ENCODE measurements at places on chromosomes 2 and 18. TPM values are rescaled to one million over a fixed set of nuclear protein-coding genes. Genes with fewer than 3 reads are reported as not detected.

DNA sequence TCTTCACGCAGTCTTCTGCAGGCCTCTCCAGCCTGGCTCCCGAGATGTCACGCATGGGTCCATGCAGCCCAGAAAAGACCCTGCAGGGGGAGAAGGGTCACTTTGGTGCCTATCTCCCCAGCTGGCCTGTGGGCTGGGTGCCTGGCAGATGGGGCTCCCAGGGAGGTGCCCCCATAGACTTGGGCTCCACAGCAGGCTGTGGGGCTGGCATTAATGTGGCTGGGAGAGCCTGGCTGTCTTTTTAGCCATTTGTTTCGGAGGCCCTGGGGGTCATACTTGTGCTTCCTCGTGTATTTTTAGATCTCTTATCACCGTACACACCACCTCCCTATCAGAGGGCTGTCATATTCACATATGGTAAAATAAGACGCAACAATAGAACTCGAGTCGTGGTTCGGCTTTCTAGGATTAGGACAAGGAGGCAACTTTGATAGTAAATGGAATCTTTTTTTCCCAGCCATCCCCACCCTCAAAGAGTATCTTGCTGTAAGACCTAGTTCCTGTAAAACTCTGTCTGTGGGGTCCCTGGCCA is 74.5 kb downstream of the LRRFIP1 start:
- DNase-seq: no peak

DNA sequence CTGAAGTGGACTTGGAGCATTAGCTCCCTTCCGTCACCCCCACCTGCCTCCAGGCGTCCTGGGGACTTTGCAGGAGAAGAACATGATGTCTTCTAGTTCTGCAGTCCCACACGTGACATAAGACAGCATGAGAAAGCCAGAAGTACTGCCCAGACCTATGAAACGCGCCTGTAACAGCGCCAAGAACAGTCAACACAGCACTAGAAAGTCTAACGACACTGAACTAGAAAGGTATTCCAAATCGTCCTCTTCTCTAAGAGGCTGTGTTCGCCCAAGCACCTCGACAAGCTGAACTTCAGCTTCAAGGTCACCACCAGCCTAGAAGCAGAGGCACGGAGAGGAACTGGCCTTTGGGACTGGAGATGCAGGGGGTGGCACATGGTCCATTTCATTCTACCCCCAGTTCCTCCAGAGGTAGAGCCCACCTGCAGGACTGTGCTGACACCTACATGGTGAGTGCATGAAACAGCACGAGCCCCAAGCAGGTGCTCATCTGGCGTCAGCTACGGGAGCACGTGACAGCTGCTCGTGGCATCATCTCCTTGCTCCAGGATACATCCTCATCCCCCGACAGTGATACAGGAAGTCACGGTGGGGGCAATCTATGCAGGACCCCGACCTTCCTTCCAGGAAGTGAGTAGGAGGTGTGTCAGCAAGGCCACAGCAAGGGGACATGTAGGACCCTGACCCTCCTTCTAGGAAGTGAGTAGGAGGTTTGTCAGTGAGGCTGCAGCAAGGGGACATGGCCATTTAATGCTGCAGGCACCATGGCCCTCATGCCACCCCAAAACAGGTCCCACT is 3.7 kb downstream of the HDAC4 start:
- peak; percentile 63 for DNase-seq

DNA sequence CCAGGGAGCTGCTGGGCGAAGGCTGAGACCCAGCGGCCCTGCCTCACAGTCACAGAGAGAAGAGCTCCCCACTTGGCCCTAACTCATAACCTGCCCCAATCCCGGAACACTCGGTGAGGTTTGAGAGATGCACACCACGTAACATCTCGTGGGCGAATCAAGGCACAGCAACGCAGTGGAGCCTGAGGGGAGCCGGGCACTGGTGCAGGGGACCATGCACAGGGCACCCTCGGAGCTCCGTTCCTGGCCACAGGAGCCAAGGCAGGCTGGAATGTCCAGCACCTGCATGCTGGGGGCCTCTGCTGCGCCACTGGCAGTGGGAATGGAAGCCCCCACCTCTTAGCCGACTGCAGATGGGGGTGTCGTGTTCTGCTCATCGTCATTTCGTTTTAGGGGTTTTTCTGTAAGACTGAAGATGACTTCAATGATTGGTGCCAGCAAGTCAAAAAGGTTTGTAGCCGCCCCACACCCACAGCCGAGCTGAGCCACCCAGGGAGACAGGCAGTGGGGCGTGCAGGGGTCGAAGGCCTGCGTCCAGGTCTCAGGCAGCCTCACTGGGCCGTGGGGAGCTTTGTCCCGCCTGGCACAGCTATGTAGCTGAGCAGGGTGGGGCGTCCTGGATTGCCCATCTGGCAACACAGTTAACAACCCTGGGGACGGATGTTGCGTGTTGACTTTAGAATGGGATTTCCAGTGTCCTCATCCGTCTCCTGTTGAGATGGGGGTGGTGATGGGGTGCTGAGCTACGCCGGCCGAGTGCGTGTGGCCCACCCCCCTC is 16.1 kb downstream of the DTYMK start:
- DNase-seq: no peak

DNA sequence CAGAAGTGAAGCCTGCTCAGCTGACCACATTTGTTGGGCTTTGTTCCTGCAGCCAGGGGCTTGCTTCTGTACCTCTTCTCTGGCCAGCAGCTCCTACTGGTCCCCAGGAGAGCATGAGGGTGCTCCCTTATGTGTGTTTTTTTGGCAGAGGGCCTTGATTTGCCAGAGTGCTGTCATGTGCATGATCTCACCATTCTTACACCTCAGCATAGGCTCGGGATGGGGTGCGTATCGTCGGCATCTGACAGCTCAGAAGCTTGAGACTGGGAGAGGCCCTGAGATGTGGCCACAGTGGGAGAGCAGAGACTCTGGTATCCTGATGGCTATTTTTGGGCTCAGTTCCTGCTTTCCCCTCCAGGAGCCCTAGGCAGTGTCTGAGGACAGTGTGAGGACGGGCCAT is 71.2 kb downstream of the CELF4 start:
- no peak for DNase-seq

Gene PAX8
- 0.55 TPM for total RNA-seq

- DNase-seq: no peak
These were observed 78.9 kb upstream of the STON1 start for GRCh38 chr2:48450936-48451602.

DNA sequence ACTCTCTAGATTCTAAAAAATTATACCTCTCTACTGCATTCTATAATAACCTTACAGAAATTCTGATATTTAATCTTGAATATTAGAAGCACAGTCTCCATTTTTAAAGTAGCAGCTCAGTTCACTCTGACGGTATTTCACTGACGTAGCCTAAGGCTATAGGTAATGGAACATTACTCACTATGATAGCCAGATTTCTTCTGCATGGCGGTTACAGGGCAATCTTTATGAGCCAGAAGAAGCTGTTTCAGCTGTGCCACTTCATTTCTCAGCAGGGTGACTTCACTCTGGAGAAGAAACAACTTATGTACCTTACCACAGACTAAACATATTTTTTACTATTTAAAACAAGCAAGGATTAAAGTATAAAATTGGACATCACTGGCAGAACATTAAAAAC is 75.3 kb upstream of the CHN1 start:
- DNase-seq: no peak

- DNase-seq: no peak
These were observed 142.3 kb downstream of the RBM43 start for GRCh38 chr2:151119374-151119773.

GRCh38 chr18:69998523-69998987 is 50.9 kb upstream of the CD226 start:
- no peak for DNase-seq

DNA sequence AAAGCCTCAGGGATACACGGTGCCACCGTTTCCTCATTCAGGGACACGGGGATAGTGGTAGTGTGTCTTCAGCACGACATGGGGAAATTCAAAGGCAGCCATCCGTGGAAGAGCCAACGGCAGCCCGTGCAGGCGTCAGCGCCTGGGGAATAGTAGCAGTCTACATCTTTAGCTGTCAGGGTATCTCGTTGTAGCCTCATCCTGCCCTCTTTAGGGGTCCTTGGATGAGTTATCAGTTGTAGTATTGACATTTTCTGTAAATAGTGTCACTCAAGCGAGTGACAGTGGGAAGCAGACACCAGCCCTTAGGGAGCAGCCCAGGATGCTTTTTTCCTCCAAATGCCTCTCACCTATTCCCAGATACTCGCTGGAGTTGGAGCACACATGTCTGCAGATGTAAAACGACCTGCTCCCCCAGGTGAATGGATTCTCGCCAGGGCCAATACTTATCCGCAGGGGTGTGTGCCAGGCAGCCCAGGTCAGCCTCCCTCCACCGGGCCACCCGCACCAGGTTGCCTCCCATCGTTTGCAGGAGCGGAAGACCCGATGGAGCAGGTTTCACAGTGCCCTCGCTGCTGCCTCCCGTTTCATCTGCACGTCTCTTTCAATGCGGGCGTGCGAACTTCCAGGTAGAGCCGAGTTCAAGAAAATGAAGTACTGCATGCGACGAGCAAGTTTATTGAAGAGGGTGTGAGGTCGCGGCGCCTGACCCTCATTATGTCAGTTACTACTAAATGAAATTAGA is 41.0 kb downstream of the AGAP1 start:
- DNase-seq: no peak

- no peak for DNase-seq
These were observed 429.1 kb upstream of the PKDCC start for GRCh38 chr2:41618754-41619153.

DNA sequence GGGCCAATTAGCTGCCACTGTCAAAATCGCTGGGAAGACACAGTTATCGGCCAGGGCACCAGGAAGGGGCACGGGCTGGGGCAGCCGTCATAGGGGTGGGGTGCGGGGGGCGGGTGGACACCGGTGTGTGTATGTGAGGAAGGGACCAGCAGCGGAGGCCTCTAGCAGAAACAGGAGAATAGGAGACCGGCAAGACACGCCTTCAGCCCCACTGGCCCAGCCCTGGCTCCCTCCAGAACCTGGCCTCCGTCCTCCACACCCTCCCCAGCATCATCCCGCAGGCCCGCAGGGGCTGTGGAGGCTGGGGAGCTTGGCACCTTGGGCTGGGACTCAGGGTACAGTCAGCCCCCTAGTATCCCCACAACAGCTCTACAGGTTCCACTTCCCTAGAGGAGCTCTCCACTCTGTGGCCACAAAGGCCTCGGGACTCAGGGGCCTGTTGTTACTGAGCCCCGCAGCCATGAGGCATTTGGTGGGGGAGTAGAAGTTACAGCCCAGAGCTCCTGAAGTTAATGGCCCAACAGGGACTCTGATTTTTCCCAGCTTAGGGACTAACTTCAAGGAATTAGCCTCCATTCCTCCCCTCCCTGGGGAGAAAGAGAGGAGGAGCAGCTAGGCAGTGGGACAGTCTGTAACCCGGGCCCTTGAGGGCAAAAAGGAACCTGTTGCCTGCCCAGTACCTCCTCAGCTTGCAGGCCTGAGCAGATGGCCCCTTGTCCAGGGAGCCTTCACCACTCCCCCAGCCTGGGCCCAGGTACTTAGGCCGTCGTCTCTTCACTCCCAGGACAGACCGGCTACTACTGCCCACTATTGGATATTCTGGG is 19.9 kb downstream of the SH2D6 start:
- DNase-seq: no peak

Gene KIF5C
- 4.4 TPM for total RNA-seq

DNA sequence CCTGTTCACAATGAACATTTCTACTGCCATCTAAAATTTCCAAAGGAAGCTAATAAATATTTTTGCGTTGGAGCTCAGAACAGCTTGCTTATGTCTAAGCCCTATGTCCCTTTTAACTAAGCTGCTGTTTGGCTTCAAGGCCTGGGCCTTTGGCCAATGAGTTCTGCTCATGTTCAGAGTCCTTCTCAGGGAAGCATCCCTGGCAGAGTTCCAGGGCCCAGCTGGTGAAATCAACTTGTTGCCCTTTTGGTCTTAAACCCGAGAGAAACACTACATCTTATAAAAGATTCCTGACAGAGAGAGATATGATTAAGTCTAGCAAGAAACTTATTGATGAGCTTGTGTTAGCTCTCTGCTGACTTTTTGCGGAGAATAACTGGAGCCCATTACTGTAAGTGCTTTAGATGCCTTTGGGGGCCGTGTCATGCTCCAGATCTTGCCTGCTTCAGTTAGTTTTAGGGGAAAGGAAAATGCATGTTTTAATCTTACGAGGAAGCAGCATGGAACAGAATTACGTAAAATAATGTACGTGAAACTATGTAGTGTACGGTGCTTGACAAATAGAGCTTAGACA is 102.5 kb upstream of the NOSTRIN start:
- no peak for DNase-seq

- DNase-seq: no peak
These were observed 20.4 kb downstream of the TTR start for GRCh38 chr18:31612124-31612523.

DNA sequence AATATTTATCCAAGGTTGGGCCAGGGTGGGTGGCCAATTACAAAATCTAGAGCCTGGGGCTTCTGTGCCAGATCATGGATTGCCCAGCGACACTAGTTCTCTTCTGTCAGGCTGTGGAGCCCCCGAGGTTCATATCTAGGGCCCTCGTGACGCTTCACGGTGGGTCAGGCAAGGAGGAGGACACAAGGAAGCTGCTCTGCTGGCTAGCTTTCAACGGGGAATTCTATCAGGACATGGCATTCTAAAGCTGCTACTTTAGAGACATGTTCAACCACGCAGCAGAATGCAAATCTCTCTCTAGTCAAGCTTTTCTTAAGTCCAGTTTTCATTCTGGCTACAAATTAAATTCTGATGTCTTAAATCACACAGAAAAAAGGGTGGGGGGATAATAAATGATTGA is 180.2 kb downstream of the THADA start:
- no peak for DNase-seq

GRCh38 chr2:21422724-21423522 is 299.2 kb downstream of the TDRD15 start:
- no peak for DNase-seq

Gene ARHGAP15
- 158 TPM for total RNA-seq

Gene SEPTIN2
- total RNA-seq: 247 TPM

DNA sequence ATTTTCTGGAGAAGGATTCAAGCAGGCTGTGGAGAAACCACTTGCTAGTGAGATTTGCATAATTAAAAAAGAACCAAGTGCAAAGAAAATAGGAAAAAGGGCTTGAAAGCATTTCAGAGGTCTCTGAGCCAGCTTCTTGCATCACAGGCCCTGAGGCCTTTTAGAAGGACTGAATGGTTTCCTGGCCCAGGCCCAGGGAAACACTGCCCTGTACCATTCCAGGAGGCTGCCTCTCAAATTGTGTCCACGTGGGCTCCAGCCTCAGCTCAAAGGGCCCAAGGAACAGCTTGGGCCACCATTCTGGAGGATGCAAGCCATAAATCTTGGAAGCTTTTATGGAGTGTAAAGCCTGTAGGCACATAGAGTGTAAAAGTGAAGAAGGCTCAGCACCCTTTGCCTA is 523.3 kb upstream of the VRK2 start:
- DNase-seq: no peak

DNA sequence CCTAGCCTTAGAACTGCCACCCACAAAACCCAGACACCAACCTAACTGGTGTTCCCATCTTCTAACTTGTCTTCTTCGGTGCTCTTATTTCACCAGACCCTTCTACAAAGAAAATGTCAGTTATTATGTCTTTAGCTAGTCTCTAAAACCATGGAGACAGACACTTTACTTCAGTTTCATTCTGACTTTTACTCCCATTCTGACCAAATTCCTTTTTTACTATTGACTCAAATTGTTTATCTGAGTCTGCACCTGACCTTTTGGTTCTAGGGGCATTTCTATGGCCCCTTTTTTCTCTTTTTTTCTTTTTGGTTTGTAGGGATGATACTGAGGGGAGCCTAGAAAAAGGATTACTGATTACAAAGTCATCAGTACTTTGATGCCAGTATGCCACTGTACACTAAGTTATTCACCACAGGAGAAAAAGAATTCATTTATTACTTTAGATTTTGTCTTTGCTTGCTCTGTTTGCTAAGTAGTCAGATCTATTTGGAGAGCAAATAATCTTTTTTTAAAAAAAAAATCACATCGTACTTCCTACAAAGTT is 6.8 kb upstream of the SLC1A4 start:
- no peak for DNase-seq

- no peak for DNase-seq
These were observed 22.7 kb downstream of the PDE1A start for GRCh38 chr2:182404092-182404491.
